ENCODE measurements at places on chromosomes 2 and 18.

- DNase-seq: no peak
Measured at GRCh38 chr2:30144260-30144659, 2.5 kb upstream of the YPEL5 start.

DNA sequence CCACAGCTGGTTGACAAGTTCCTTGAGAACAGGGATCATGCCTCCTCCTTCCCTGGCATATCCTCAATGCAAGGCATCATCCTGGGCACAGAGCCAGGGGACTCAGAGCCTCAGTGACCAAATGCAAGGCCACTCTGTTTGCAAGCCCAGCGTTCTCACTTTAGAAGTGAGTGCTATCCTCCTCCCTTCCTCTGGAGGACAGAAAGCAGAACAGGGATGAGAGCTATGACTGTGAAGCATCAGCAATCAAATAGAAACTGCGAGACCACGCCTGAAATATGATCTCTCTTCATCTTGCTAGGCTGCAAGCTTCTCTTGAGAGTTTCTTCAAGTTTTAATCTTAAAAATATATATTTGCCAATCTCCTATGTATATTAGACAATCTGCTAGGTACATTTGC, 119.8 kb downstream of the LRATD1 start:
- no peak for DNase-seq

DNA sequence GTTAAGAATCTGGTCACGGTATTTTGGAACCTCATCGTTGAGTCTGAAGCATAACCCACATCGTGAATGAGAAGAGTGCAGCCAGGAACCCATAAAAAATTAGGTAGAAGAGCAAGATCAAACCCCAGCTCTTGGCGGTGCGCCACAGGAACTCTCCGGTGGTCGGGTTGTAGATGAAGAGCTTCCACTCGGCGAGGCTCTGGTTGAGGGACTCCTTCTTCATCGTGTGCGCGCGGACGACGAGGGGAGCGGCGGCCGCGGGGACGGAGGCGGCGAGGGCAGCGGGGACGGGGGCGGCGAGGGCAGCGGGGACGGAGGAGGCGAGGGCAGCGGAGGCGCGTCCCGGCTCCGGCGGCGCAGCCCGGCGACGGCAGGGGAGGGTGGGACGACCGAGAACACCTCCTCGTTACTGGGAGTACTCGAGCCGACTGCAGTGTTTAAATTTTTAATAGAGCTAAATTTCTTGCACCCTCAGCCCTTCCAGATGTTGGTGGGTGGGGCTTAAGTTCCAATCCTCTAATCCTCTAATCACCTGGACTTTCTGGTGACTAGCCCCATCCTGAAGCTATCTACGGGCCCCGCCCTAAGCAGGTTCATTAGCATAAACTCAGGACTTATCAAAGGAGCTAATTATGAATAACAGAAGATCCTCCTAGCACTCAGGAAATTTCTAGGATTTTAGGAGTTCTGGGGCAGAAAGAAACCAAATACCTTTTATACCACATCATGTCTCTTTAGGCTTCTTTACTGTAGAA, 20.4 kb upstream of the PAPOLG start:
- peak; percentile 13 for DNase-seq

DNA sequence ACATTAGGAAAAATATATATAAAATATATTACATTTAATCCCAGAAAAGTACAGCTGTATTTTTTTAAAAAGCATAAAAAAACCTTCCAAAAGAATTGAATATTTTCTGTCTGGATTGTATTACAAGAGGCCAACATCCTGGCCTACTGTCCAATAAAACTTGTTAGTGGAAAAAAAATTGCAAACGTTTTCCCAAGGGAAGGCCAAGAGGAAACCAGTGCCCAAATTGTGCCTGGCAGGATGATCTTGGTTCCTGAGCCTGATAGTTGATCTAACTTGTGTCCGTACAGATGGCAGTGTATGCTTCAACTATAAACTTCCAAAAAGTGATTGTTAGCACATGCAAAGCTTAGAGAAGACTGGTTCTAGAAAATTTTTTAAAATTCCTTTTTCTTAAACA, 90.6 kb upstream of the LPIN2 start:
- no peak for DNase-seq

- no peak for DNase-seq
Measured at GRCh38 chr18:46322411-46322891, 218.3 kb downstream of the HAUS1 start.

- DNase-seq: no peak
Measured at GRCh38 chr18:32840962-32841361, 68.1 kb upstream of the KLHL14 start.

- no peak for DNase-seq
Measured at GRCh38 chr18:48274301-48274700, 134.9 kb downstream of the ZBTB7C start.

DNA sequence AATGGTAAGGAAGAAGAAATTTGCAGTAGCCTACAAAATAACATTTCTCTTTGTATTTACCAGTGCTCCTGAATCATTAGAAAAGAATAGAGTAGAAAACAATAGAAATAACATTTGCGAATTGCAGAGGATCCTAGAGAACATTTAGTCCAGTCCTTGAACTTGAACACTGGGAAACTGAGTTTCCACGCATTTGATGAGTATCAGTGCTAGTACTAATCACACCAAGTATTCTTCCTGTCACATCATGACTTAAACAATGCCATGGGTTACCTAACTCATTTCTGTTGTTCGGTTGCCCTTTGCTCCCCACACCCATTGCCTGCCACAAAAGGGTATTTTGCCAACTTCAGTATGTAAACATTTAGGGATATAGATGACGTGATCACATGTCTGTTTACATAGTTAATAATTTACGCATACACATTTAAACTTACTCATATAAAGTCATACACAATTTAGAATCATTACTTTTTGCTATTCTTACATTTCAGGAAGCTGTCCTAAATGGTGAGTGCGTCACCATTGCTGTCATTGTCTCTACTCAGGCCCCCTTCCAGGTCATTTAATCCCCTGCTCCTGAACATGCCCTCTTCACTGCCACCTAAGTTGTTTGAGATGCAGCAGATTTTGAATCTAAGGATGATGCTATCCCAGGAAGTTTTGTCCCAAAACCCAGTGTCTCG, 42.3 kb downstream of the CRIM1 start:
- no peak for DNase-seq

- DNase-seq: no peak
Measured at GRCh38 chr2:100722125-100722524, 97.8 kb upstream of the NPAS2 start.

GRCh38 chr2:157868993-157869392, 7.1 kb downstream of the ACVR1 start:
- no peak for DNase-seq

DNA sequence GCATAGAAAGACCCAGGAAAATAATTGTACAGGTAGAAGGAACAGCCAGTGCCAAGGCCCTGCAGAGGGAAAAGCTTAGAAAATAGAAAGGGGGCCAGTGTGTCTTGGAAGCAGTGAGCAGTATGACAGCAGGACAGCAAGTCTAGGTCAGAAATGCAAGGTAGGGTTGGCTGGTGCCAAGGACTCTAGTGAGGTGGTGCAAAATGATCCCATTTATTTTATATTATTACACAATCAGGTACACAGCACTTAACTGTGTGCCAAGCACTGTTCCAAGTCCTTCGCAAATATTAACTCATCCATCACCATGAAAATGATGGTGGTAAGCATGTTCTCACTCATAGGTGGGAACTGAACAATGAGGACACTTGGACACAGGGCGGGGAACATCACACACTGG, 100.0 kb downstream of the AQP4 start:
- DNase-seq: no peak

- DNase-seq: no peak
Measured at GRCh38 chr2:217870528-217871011, 132.2 kb downstream of the TNS1 start.

- no peak for DNase-seq
Measured at GRCh38 chr2:178234648-178235047, 40.3 kb downstream of the OSBPL6 start.

DNA sequence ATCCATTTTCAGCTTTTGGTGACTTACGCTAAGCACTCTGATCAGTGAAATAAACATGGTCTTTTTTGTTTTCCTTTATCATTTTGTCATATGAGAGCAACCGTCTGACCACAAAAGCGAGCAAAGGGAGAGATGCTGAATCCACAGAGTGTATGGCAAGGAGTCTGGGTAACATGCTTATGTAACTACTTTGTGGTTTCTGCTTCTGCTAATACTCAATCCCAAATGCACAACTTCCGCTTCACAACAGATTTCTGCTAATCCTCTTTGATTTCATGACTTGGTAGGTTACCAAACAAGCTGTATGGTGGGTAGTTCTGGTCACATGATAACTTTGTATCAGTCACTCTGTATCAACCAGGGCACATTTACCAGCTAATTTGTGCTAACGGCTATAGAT, 908.4 kb upstream of the CRIM1 start:
- no peak for DNase-seq

DNA sequence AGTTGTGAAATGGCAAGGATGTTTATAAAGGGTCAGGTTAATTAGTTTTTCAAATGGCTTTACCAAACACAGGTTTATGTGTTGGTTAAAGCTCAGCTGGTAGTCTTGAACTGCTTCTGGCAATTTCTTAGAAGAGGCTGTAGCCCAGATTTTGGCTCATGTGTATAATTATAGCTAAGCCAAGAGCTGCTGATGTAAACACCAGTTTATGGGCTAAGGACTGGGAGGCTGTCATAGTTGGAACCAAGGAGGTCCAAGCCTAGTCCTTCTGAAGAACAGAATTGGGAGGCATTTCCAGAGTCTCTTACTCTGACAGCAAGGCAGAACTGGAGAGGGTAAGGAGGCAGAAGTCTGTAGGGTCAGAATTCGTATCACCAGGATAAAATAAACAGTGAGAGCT, 25.4 kb downstream of the UBE2E3 start:
- no peak for DNase-seq

DNA sequence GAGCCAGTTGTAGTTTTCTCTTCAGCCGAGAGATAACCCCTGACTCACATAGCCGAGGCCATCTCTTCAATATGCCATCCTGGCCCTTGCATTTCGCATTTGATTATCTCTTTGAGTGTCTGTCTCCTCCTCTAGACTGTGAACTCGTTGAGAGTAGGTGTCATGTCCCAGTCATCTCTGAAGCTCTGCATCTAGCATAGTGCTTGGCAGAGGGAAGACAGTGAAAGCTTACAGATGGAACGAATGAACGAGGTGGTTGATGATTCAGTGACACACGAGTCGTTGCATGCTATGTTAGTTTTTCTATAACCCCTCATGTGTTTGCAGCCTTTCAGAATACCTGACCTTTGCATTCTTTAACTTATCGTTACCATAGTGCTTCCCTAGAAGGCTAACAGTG, 59.9 kb upstream of the CYRIA start:
- DNase-seq: no peak

DNA sequence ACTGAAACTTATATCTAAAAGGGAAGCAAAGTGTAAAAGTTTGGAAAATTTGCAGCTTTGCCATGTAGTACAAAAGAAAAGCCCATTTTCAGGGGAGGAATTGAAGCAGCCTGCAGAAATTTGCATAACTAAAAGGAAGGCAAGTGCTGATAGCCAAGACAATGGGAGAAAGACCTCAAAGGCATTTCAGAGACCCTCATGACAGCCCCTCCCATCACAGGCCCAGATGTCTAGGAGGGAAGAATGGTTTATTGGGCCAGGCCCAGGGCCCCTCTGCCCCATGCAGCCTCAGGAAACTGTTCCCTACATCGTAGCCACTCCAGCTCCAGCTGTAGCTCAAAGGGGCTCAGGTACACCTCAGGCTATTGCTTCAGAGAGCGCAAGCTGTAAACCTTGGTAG, 14.4 kb upstream of the WDR75 start:
- no peak for DNase-seq

- DNase-seq: peak; percentile 81
Measured at GRCh38 chr2:219245148-219245898, at the start of the genes GLB1L and STK16. TSS of gene GLB1L (minus strand) at chr2:219245444. CDS start at chr2:219243573, 1,871 bp downstream. TSS of gene STK16 (plus strand) at chr2:219245479. CDS start at chr2:219246000, 521 bp downstream.

DNA sequence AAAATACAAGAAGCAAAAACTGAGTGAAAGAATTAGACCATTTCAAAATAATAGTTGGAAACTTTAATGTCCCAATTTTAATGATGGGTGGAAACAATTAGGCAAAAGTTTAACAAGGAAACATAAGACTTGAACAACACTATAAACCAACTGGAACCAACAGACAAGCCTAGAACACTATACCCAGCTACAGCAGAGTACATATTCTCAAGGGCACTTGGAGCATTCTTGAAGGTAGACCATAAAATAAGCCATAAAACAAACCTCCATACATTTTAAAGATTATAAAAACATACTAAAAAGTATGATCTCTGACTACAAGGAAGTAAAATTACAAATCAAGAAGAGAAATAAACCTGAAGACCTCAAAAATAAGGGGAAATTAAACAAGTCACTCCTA, 616.7 kb downstream of the SUCLG1 start:
- no peak for DNase-seq

- DNase-seq: no peak
Measured at GRCh38 chr2:176976736-176977685, 235.6 kb upstream of the HNRNPA3 start.

- no peak for DNase-seq
Measured at GRCh38 chr2:2769481-2770431, 438.7 kb upstream of the MYT1L start.

- DNase-seq: no peak
Measured at GRCh38 chr18:67282796-67283195, 233.7 kb downstream of the DSEL start.

DNA sequence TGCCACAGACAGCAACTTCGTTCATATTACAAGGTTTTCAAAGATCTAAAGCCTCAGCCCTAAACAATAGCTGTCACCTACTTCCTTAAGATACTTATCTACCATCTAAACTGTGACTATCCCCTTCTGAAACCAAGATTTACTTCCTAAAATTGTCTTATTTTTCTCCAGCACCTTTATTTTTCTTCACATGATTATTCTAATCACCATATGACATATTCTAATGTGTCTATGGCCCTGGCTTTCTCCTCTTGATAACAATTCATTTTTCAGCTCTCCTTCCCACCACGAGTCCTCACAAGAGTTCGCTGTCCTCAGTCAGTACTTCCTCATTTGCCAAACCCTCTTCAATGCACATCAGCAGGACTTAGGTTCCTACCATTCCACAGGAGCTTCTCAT, 53.9 kb downstream of the RTTN start:
- no peak for DNase-seq

GRCh38 chr2:233473878-233474277, 92.7 kb downstream of the USP40 start:
- DNase-seq: no peak

DNA sequence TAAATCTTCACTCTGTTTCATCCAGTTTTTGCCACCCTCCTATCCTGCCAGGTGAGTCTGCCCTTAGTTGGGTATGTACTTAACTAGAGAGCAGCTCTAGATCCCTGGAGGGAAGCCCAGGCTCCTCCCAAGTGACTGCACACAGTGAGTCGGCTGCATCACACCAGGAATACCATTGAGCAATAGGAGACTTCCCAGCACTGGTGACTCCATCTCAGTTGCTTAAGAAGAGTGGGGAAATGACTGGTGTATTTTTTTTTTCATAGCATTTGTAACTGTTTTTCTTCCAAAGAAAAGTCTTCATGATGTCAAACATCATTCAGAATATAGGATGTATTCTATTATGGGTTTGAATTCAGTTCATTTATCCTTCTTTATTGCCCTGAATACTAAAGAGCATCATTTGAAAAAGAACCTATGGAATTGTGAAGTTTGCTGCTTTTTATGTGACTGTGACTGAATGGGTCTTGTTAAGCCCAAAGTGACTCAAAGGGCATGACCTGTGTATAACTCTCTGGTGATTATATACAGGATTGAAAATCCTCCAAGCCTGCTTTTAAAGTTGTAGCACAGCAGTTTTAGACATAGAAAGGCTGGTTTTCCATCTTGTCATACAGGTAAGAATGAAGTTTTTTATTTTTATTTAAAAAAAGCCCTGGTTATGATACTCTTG, 84.3 kb downstream of the MAP3K20 start:
- no peak for DNase-seq

Measured in stimulated activated CD8-positive, alpha-beta memory T cell treated with anti-CD3 and anti-CD28 coated beads, Interleukin-7, amount 100 ng/mL, for 1 hour (primary cell).